ENCODE measurements at places on chromosomes 2 and 18.

DNA sequence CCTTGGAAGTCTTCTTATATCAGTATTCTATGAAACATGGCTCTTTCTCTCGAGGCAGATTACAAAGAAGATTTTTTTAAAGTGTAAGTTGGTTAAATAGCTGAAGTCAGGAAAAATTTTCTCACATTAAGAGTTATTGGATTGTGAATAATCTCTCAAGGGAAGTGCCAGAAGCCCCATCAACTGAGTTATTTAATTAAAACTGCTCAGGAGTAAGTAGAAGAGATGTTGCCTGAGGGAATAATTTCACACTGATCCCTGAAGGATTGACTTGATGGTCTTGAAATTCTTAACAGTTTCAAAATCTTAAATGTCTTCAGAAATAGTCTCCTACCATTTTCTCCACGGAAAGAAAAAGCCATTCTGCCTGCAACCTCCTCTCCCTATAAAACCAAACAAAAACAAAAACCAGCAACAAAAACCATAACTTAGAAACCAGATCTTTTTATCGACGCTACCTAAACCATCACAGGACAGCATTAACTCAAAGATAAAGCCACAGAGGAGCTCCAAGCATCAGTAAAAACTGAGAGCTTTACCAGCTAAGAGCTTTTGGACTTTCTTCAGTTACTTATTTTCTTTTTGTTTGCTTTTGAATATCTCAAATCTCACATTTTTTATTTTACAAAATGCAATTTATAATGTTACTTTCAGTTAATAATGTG lies 12.9 kb downstream of the CD226 start:
- no peak for DNase-seq

DNA sequence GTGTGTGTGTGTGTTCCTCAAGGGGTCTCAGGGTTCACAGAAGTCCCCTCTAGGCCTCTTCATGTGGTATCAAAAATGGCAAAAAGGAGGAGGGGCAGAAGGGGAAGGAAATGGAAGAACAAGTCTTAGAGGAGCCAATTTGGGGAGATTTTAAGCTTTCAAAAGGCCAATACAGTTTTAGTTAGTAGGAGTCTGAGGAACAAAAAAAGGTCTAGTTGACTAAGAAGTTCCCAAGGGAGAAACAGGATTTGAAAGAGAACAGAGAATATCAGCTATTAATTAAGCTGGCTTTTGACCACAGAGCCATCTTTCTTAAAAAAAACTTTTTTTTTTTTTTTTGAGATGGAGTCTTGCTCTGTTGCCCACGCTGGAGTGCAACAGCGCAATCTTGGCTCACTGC lies 7.1 kb downstream of the RNF125 start:
- no peak for DNase-seq

- no peak for DNase-seq
Measured at GRCh38 chr2:184598002-184598315, 370 bp upstream of the ZNF804A start.

- DNase-seq, result peak; percentile 96
Measured at GRCh38 chr18:63882333-63883141, 5.0 kb upstream of the SERPINB2 start.

GRCh38 chr2:128003463-128003862 lies 24.4 kb downstream of the SAP130 start:
- no peak for DNase-seq

DNA sequence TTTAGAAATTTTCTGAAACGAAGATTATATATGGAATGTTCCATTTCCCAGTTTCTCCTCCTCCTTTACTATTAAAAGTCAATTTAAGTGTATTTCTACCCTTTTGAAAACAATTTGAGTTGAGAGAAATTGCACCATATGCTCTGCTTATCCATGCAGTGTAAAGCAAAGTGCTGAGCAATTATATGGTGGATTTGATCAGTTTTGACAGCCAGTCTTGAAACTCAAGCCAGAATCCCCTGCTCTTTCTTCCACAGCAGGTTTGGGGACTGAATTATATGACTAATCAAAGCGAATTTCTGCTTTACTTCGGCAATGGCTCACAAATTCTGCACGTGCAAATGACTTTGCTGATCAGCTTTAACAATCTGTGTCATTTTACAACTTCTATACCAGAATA lies 1183.6 kb downstream of the LRP1B start:
- no peak for DNase-seq

DNA sequence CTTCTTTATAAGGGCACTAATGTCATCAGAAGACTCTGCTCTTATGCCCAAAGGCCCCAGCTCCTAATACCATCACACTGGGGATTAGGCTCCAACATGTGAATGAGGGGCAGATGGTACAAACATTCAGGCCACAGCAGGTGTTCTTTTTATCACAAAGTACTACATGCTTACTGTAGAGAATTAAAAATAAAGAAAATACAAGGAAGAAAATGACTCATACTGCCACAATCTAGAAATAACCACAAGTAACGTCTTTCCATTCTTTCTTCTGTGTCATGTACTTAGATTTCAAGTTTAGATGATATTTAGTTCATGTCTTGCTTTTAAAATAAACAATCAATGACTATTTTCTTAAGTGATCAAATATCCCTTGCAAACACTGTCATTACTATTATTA lies 100.3 kb upstream of the NEDD4L start:
- DNase-seq, result no peak

- no peak for DNase-seq
Measured at GRCh38 chr2:131042148-131042775, 51.0 kb downstream of the FAM168B start.

- DNase-seq, result peak; percentile 19
Measured at GRCh38 chr2:189109921-189110397, 69.6 kb downstream of the COL5A2 start.

DNA sequence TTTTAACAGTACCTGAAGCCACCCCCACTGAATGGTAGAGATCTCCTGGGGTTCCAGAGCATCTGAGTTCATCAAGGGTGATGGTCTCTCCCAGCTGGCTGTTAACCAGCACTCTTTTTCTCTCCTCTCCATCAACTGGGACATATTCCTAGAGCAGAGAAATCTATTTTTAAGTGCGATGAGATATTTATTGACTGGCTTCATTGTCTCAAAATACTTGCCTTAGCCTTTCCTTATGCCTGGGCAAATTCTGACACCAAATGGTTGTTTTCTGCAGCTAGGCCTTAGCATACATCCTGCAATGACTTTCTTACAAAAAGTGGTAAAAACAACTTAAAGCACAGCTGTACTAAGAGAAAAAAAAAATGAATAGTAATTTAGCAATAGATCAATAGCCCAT lies 19.6 kb downstream of the NOSTRIN start:
- DNase-seq, result no peak

DNA sequence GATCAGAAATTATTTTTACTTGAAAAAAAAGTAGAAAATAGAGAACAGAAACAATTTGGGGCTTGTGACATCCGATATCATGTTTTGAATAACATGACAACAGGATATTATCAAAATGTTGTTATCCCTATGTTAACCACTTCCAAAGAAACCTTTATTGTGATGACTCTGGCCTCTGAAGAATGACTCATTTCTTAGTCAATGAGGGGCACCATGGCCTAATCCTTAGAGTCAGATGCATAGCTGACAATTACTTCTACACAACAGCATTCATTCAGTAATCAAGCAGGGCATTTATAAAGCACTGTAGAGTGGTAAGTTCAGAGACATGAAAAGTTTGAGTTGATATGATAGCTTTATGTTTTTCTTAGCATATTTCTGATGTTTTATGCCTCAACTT lies 703.0 kb downstream of the RNF144A start:
- peak; percentile 26 for DNase-seq

DNA sequence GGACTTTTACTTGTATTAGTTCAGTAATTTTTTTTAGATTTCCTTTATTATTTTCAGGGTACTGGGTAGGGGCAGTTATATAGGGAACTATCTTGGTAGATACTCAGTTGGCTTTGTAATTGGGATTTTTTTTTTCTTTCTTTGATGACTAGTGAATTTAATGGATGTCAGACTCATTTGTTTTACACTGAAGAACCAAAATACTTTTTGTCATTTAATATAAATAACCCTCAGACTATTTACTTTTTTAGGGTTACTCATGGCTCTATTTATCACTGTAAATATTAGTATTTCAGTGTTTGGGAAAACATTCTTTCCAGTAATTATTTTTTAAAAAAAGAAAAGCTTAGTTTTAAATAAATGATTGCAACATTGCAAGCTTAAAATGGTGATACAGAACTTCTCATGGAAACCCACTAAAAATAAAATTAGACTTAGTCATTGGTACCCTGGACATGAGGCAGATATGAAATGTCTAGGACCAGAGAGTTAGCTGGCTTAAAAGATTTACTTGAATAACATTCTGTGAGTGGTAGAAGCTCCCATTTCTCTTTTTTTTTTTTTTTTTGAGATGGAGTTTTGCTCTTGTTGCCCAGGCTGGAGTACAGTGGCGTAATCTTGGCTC lies 74.4 kb upstream of the CYP20A1 start:
- no peak for DNase-seq

- no peak for DNase-seq
Measured at GRCh38 chr2:222653280-222653679, 2.6 kb downstream of the FARSB start.

GRCh38 chr2:105358593-105358992 lies 21.3 kb downstream of the C2orf49 start:
- DNase-seq, result no peak

DNA sequence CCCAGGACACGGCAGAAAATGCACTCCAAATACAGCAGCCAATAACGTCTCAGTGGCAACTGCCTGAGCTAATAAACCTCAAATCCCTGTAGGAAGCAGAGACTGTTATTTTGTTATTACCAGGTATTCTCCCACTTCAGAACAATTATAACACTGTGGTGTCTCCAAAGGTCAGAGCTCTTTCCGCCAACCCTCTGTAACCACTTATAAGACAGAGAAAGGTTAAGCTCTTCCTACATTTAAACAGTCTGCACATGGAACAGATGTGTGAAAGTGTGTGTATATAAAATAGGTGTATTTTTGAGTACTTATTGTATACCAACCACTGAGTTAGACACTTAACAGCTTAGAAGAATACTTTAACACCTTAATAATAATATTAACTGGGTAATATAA lies 64.1 kb downstream of the FBXO15 start:
- DNase-seq, result no peak

- no peak for DNase-seq
Measured at GRCh38 chr2:64765160-64765805, 111.6 kb upstream of the SERTAD2 start.

Data from NCI-H226 (cell line).